Panc1 (cell line): ENCODE measurements at places on chromosomes 6 and 20.

GRCh38 chr6:73004231-73004630, 221.1 kb downstream of the KHDC1L start:
- H3K27ac ChIP-seq, result no peak overlapping the region
- H3K4me3 ChIP-seq, result no peak overlapping the region
- H3K4me1 ChIP-seq, result no peaks in the 10 kb centered on the region
- no peaks in the 10 kb centered on the region for H3K36me3 ChIP-seq

GRCh38 chr20:16922834-16923233, 174.7 kb downstream of the OTOR start:
- no peak for DNase-seq
- no peaks in the 10 kb centered on the region for H3K4me1 ChIP-seq
- H3K27me3 ChIP-seq, result no peaks in the 10 kb centered on the region
- H3K36me3 ChIP-seq, result no peaks in the 10 kb centered on the region

GRCh38 chr6:128807577-128807976, 75.4 kb upstream of the LAMA2 start:
- no peaks in the 10 kb centered on the region for H3K36me3 ChIP-seq
- H3K4me3 ChIP-seq, result no peak overlapping the region
- no peaks in the 10 kb centered on the region for H3K4me1 ChIP-seq
- H3K27me3 ChIP-seq, result no peaks in the 10 kb centered on the region

DNA sequence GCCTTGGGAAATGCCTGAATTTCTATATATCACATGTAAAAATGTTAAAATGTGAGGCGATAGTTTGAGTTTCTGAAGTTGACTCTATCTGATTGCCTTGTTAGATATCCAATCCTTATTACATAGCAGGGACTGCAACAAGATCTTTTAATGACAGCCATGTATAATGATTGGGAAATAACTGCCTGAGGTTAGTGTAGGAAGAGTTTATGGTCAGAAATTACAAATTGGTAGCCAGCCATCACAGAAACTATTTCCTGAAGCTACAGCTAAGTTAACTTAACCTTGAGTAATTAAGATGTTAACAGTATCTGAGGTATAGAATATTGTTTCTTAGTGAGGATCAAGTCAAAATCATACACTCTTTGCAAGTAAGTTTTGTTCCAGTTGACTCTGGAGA, 41.0 kb downstream of the AKIRIN2 start:
- H3K27me3 ChIP-seq, result no peaks in the 10 kb centered on the region
- H3K36me3 ChIP-seq, result peaks cover 23% of the 10 kb centered on the region; the same call in 1 of the 2 replicates
- no peak overlapping the region for H3K4me3 ChIP-seq
- H3K27ac ChIP-seq, result no peak overlapping the region
- no peaks in the 10 kb centered on the region for H3K4me1 ChIP-seq

- no peak overlapping the region for H3K4me3 ChIP-seq
- no peak overlapping the region for H3K27ac ChIP-seq
- no peak for DNase-seq
- no peaks in the 10 kb centered on the region; the same call in none of the 2 replicates for H3K27me3 ChIP-seq
- H3K36me3 ChIP-seq, result no peaks in the 10 kb centered on the region
Measured at GRCh38 chr6:14406614-14407331, 289.2 kb downstream of the CD83 start.

- H3K4me1 ChIP-seq, result no peaks in the 10 kb centered on the region
- H3K27ac ChIP-seq, result no peak overlapping the region
- H3K27me3 ChIP-seq, result no peaks in the 10 kb centered on the region
- DNase-seq, result no peak
- H3K36me3 ChIP-seq, result no peaks in the 10 kb centered on the region
Measured at GRCh38 chr6:158361068-158361467, 48.8 kb downstream of the TULP4 start.

- peak overlapping the region; percentile 34; the same call in 1 of the 2 replicates for H3K27ac ChIP-seq
- H3K36me3 ChIP-seq, result no peaks in the 10 kb centered on the region
- no peak for DNase-seq
- no peaks in the 10 kb centered on the region for H3K27me3 ChIP-seq
- no peak overlapping the region for H3K4me3 ChIP-seq
Measured at GRCh38 chr6:51027283-51028065, 208.8 kb downstream of the TFAP2B start.

DNA sequence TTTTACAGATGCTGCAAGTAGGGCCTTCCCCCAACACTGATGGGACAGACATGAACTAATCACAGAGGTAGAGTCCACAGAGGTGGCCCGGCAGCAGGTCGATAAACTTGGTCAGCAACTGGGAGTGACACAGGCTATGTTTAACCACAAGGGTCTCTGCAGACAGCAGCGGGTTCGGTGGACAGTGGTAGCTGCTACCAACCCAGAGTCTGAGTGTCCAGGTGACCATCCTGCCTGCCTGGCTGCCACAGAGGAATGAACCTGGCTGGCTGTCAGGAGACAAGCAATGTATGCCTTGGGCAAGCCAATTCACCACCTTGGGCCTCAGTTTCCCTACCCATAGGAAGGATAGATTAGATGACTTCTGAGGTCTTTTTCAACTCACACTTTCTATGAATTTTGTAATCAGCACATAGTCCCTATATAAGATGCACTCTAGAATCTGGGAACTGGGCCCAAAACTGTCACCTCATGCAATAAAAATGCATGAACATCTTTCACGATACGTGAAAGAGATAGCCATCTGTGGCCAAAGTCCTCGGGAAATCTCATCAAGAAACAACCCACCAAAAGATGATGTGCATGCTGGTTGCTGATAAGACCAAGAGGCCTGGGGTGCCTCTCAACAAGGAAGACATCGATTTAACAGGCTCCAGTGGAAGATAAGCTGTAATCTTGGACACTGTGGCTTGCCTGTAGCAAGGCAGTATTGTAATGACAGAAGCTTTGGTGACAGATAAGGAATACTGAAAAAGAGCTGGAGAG, 30.5 kb downstream of the MDGA1 start:
- no peak overlapping the region for H3K27ac ChIP-seq
- no peak overlapping the region for H3K4me3 ChIP-seq
- no peaks in the 10 kb centered on the region for H3K27me3 ChIP-seq
- H3K4me1 ChIP-seq, result peaks cover 13% of the 10 kb centered on the region

GRCh38 chr6:147738516-147739162, 230.1 kb downstream of the SAMD5 start:
- no peak overlapping the region for H3K4me3 ChIP-seq
- DNase-seq, result no peak
- H3K27me3 ChIP-seq, result no peaks in the 10 kb centered on the region
- no peak overlapping the region for H3K27ac ChIP-seq

- H3K36me3 ChIP-seq, result no peaks in the 10 kb centered on the region
- no peaks in the 10 kb centered on the region for H3K4me1 ChIP-seq
- no peak for DNase-seq
Measured at GRCh38 chr6:125307964-125308615, 6.3 kb upstream of the HDDC2 start.

- no peaks in the 10 kb centered on the region for H3K36me3 ChIP-seq
- no peaks in the 10 kb centered on the region for H3K4me1 ChIP-seq
- H3K27me3 ChIP-seq, result no peaks in the 10 kb centered on the region
- H3K27ac ChIP-seq, result no peak overlapping the region
Measured at GRCh38 chr6:170243386-170243785, 47.5 kb downstream of the DLL1 start.

- no peak for DNase-seq
- H3K27me3 ChIP-seq, result no peaks in the 10 kb centered on the region
- H3K4me3 ChIP-seq, result peak overlapping the region; percentile 65
- no peaks in the 10 kb centered on the region for H3K36me3 ChIP-seq
Measured at GRCh38 chr20:36573798-36574365, 485 bp downstream of the TGIF2 start.

DNA sequence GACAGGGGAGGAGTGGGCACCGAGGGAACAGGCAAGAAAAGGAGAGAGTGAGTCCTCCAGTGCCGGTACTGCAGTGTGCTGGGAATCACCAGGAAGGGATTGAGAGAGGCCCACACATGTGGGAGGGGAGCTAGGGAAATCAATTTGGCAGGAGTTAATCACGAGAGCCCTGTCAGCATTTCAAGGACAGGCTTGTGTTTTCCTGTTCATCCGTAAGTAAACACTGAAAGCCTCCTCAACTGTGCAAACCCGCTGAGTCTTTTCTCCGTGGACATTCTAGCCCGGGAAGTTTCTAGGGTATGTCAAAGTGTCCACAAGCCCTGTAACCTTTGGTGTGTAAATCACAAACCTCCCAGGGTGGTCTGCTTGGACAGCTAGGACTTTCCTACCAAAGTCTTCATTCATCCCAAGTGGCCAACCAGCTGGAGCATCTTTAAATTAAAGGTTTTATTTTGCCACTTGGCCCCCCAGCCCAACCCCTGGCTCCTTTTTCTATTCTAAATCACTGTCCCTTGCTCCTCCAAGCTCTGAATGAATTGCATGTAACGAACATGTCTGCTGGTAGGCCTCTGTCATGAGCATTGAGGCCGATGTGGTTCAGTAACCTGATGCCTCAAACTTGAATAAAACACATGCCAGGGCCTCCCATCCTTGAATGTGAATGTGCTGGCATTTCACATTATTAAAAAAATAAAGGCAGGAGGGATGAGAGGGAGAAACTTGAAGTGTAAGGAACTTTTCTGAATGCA, 149.1 kb downstream of the ZNF217 start:
- no peak overlapping the region for H3K27ac ChIP-seq
- H3K36me3 ChIP-seq, result no peaks in the 10 kb centered on the region
- no peaks in the 10 kb centered on the region for H3K27me3 ChIP-seq
- H3K4me3 ChIP-seq, result no peak overlapping the region
- DNase-seq, result no peak

- DNase-seq, result no peak
- no peaks in the 10 kb centered on the region for H3K36me3 ChIP-seq
- peaks cover 80% of the 10 kb centered on the region for H3K4me1 ChIP-seq
- H3K27me3 ChIP-seq, result no peaks in the 10 kb centered on the region
Measured at GRCh38 chr6:53325785-53326184, 23.0 kb downstream of the ELOVL5 start.

- no peaks in the 10 kb centered on the region; the same call in 1 of the 2 replicates for H3K4me1 ChIP-seq
- H3K4me3 ChIP-seq, result no peak overlapping the region
- no peak for DNase-seq
- no peaks in the 10 kb centered on the region for H3K36me3 ChIP-seq
- H3K27me3 ChIP-seq, result no peaks in the 10 kb centered on the region
Measured at GRCh38 chr6:148146717-148147462, 195.7 kb upstream of the SASH1 start.

DNA sequence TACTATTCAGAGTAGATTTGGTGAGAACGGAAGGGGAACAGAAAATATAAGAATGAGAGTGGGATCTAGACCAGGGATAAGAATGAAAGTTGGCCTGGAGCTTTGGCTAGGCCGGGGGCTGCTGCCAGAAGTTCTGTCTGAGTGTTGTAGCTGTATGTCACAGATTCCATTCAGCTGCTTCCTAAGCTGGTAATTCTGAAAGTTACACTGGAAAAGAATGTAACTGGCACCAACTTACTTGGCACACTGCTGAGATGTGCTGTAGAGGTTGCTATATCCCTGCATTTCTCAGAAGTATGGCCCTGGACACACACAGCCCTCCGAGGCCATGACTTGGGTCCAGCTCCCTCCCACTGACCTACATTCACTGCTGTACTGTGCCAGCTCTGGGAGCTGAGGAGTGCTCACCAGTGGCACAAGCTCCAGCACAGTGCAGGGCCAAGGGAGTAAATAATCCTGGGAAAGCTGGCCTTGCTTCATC, 25.8 kb upstream of the TMEM217 start:
- H3K4me3 ChIP-seq, result no peak overlapping the region
- H3K27ac ChIP-seq, result no peak overlapping the region
- DNase-seq, result no peak
- H3K4me1 ChIP-seq, result no peaks in the 10 kb centered on the region
- H3K36me3 ChIP-seq, result peaks cover 9% of the 10 kb centered on the region; the same call in 1 of the 2 replicates
- H3K27me3 ChIP-seq, result no peaks in the 10 kb centered on the region

GRCh38 chr20:15654208-15654649, 919.0 kb downstream of the KIF16B start:
- no peaks in the 10 kb centered on the region for H3K36me3 ChIP-seq
- H3K27ac ChIP-seq, result no peak overlapping the region
- no peak overlapping the region for H3K4me3 ChIP-seq
- H3K27me3 ChIP-seq, result no peaks in the 10 kb centered on the region
- H3K4me1 ChIP-seq, result no peaks in the 10 kb centered on the region

GRCh38 chr6:16130437-16130891, 1.6 kb downstream of the MYLIP start:
- no peaks in the 10 kb centered on the region; the same call in 1 of the 2 replicates for H3K27me3 ChIP-seq
- peak overlapping the region; percentile 92 for H3K27ac ChIP-seq
- DNase-seq, result no peak
- peaks cover 15% of the 10 kb centered on the region for H3K36me3 ChIP-seq
- peak overlapping the region; percentile 92 for H3K4me3 ChIP-seq

DNA sequence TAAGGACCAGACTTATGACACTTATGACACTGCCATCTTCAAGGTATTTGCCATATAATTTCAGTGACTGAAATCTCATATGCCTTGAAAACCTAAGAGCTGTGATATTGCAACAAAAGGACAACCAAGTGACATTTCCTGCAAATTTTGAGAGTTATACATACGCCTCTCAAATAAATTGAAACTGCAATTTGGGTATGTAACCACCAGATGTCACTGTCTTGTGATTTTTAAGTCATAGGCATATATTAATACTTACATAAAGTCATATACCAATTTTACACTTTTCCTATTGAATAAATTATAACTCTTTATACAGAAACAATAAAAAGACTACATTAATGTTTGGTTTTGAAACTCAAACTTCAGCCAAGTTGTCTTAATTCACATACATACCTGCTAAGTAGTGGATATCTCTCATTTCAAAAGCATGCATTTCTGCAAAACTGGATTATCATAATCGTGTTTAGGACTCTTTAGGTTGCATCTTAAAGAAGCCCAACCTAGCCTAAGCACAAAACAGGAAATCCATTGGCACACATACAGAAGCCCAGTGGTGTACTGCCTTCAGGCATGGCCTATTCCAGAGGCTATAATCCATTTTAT, 180.2 kb downstream of the PACRG start:
- DNase-seq, result peak; percentile 30
- no peaks in the 10 kb centered on the region for H3K4me1 ChIP-seq
- H3K27ac ChIP-seq, result no peak overlapping the region
- H3K4me3 ChIP-seq, result no peak overlapping the region

DNA sequence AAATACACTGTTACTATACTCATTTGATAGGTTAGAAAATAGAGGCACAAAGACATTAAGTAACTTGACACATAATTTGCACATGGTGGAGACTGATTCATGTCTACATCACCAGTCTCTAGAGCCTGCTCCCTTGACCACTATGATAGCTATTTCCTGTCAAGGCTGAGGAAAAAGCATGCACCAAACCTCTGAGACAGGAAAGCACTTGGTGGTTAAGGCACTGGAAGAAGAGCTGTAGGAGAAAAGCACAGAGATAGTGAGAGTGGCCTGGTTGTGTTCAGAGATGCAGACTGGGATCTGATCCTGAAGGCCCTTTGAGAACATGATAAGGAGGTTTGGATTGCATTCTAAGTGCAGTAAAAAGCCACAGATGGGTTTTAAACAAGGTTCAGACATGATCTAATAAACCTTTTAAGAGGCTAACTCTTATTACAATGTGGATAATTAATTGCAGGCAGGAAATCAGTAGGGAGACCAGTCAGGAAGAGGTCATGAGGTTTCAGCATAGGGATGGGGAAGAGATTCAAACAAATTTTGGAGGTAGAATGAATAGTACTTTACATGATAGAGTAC, 168.9 kb downstream of the PHF3 start:
- DNase-seq, result peak; percentile 48
- H3K27ac ChIP-seq, result no peak overlapping the region
- no peaks in the 10 kb centered on the region for H3K4me1 ChIP-seq
- H3K4me3 ChIP-seq, result no peak overlapping the region
- H3K27me3 ChIP-seq, result no peaks in the 10 kb centered on the region

- H3K36me3 ChIP-seq, result no peaks in the 10 kb centered on the region
- DNase-seq, result no peak
- H3K27ac ChIP-seq, result no peak overlapping the region
- H3K4me1 ChIP-seq, result no peaks in the 10 kb centered on the region
- H3K27me3 ChIP-seq, result no peaks in the 10 kb centered on the region
Measured at GRCh38 chr6:75315978-75316377, 31.4 kb upstream of the TMEM30A start.
